NCI-H1092 treated with DMSO at 0.1 percent for 48 hours (cell line): ENCODE measurements at places on chromosomes 7 and 10.

DNA sequence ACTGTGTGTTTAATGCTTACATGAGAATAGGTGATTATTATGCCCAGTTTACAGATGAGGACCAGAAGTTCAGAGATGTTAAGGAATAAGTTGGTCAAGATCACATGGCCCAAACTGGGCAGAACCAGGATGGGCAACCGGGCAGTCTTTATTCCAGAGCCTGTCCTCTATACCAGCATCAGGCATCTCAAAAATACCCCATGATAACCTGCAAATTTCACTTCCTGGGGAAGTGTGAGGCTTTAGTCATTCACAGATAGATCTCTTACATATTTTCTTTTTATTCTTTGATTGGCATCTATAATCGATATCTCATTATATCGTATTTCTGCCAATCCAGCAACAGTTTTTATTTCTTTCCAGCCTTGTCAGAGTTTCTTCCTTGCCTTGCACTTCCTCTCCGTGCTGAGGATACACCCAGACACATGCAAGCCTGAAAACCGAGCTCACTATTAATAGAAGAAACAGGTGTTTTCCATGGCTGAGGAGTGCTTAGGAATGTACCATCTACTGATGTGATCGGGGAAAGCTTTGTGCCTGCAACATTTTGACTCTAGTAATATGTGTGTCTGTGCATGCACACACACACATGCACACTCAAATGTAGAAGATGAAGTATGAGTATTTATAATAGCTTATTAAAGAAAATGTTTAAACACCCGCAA, 82.4 kb downstream of the CREM start:
- DNase-seq: no peak

GRCh38 chr7:157841773-157842370, 505.1 kb downstream of the DNAJB6 start:
- DNase-seq: no peak

- DNase-seq: no peak
These were observed 41.5 kb upstream of the SEMA3C start for GRCh38 chr7:80960244-80960795.

GRCh38 chr7:139972029-139972428, 90.7 kb downstream of the PARP12 start:
- peak; percentile 23 for DNase-seq

DNA sequence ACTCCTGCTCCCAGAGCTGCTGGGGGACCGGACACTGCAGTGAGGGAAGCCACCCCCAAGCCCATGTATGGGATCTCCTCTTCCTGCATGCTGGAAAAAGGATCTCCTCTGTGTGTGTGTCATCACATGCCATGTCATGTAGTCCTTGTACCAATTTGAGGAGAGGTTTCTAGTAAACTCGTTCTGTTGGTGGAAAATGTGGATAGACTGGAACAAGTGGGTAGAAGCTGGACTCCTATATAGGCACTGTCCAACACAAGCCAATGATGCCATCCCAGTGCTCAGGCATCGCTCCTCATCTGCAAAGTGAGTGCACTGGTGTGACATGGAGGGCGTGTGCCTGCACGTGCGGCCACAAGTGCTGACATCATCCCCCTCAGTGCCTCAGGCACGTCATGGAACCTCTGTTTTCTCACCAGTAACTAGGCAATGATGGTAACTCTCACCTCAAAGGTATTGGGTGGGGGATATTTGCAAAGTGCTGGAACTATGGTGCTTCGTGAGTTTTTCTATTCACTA, 19.3 kb downstream of the MYO1G start:
- no peak for DNase-seq

DNA sequence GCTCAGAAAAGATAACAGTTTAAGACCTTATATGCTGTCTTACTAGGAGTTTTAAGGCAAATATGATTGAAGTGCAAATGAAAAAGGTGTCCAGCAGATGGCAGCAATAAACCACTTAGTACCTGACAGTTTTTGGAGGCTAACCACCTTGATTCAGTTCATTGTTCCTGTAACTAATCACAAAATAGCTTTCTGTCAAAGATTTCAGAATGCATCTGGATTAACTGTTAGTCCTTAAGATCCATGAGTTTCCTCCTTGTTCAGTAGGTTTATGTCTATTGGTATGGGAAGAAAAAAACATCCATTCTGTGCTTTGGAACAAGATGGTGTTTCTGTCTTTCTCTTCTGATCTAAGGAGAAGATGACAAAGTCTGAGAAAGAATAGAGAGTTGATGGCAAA, 46.6 kb downstream of the CCSER2 start:
- DNase-seq: peak; percentile 35

- DNase-seq: no peak
These were observed 69.6 kb downstream of the SEM1 start for GRCh38 chr7:96640054-96640453.

DNA sequence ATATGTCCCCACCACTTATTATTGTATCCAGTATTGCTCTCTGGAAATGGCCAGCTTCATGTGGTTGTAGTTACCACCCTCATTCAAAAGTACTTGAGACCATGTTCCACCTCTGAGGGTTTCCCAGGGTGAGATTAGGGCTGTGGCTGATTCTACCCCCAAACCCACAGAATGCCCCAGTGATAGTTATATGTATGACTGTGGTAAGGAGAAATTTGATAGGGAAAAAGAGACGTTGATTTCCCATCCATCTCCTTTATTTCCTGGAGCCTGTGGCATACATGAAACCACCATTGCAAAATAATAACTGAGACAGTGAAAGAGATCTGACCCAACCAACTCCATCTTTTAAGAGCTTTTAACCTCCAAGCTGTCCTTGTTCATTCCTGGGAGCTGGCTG, 25.2 kb downstream of the ARL5B start:
- no peak for DNase-seq

- DNase-seq: no peak
These were observed 58.9 kb upstream of the FAM20C start for GRCh38 chr7:133470-133869.

GRCh38 chr7:35465791-35466336, 212.0 kb upstream of the TBX20 start:
- peak; percentile 98 for DNase-seq

DNA sequence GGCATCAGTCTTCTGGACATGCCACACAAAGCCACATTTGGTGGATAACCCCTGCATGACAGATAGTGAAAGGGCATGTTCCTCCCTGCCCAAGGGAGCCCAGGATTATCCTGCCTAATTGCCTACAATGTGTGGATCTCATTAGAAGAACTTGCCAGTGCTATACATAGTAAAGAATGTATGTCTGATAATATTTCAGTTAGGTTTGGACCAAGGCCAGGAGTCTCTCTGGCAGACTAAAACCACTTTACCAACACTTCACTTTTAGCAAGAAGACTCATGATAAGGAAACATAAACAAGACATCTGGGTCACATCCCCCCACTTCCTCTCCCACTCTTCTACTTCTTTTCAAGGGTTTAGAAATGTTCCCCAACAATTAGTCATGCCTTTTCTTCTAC, 196.7 kb downstream of the MTERF1 start:
- DNase-seq: no peak

- DNase-seq: no peak
These were observed 100.8 kb downstream of the ACTR3B start for GRCh38 chr7:152860310-152860709.
